Large intestine (tissue), 12 donors: ENCODE measurements at places on chromosomes 1 and 21. TPM values are rescaled to one million over a fixed set of nuclear protein-coding genes. Genes with fewer than 3 reads are reported as not detected.

CXADR gene
- 56.5 TPM for polyA plus RNA-seq

SPRR2F gene
- 1.3 TPM for polyA plus RNA-seq

PLA2G5 gene
- polyA plus RNA-seq, result 0.04 TPM

GRCh38 chr1:72111662-72112061, 170.7 kb downstream of the NEGR1 start:
- DNase-seq, result no peak

DNA sequence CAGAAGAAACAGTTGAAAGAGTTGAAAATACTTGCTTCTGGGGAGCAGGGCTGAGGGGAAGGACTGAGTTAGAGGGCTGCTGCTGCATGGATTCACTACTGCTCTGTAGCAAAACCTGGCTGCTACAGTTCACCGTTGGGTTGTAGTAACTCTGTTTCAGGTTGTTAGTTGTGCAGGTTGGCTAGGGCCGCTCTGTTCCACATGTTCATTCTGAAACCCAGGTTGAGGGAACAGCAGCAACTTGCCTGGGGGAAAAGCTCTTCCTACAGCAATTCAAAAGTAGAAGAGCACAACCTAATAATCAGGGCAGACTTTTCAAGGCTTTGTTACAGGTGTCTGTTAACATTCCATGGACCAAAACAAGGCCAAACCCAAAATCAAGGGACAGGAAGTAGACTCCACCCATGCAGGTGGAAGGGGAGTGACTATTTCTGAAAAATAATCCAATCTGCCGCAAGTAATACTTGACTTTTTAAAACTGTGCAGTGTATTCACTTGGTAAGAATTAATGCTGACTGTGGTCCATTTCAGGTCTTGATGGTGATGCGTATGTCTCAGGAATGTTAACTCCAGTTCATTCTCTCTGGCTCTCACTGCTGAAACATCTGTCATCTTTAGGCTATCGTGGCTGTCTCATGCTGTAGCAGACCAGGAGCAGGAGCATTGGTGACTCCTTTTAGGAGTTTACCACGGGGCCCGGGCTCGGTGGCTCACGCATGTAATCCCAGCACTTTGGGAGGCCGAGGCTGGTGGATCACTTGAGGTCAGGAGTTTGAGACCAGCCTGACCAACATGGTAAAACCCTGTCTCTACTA, 5.1 kb upstream of the PARK7 start:
- DNase-seq, result no peak

DNA sequence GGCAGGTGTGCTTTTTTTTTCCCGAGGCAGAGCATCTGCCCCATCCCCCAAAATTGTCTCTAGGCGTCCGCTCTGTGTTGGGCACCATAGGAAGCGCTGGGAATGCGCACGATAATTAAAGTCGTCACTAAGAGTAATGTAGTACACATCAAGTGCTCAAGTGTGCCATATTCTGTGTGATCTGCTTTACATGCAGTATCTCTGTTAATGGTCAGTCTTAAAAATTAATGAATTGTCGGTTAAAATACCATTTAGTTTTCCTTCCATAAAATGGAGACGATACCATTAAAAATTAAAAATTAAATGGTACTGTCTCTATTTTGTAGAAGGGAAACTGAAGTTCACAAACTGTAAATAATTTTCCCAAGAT, 544 bp upstream of the CCT8 start:
- no peak for DNase-seq
